ENCODE measurements at places on chromosomes 3 and 15. TPM values are rescaled to one million over a fixed set of nuclear protein-coding genes. Genes with fewer than 3 reads are reported as not detected.

- DNase-seq: no peak
Observed at GRCh38 chr3:102450976-102451375, 16.2 kb downstream of the ZPLD1 start.

DNA sequence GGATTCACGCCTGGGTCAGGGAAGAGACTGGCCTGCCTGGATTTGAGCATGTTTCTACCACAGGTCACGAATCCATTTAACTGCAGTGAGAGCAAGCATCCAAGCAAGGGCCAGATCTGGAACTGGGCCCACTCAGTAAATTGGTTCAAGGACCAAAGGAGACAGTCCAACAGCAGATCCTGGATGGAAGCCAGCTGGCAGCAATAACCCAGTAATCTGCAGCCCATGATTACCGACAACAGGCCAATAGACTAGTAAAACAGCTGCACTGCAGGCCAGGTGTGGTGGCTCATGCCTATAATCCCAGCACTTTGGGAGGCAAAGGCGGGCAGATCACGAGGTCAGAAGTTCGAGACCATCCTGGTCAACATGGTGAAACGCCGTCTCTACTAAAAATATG lies 11.8 kb downstream of the SAMD7 start:
- no peak for DNase-seq

- DNase-seq: no peak
Observed at GRCh38 chr3:41188306-41188705, 11.0 kb upstream of the CTNNB1 start.

GRCh38 chr3:60841355-60841754 lies 409.9 kb downstream of the FHIT start:
- no peak for DNase-seq

GRCh38 chr15:57872281-57873030 lies 165.9 kb downstream of the POLR2M start:
- no peak for DNase-seq

DNA sequence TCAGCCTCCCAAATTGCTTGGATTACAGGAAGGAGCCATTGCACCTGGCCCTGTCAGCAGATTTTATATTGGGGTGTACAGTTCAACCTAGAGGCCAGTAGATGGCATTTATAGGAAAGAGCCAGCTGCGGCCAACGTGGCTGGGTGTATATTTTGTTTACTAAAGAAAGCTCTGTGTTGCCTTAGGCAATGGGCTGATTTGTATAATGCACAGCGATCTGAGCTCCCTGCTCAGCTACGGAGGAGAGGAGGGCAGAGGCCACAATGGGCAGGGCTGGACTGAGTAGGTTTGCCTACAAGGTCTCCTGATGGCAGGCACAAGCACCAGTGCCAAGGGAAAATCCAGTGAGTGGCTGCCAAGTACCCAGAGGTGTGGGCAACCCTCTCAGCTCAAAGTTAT lies 282.4 kb downstream of the ARPP21 start:
- no peak for DNase-seq

DNA sequence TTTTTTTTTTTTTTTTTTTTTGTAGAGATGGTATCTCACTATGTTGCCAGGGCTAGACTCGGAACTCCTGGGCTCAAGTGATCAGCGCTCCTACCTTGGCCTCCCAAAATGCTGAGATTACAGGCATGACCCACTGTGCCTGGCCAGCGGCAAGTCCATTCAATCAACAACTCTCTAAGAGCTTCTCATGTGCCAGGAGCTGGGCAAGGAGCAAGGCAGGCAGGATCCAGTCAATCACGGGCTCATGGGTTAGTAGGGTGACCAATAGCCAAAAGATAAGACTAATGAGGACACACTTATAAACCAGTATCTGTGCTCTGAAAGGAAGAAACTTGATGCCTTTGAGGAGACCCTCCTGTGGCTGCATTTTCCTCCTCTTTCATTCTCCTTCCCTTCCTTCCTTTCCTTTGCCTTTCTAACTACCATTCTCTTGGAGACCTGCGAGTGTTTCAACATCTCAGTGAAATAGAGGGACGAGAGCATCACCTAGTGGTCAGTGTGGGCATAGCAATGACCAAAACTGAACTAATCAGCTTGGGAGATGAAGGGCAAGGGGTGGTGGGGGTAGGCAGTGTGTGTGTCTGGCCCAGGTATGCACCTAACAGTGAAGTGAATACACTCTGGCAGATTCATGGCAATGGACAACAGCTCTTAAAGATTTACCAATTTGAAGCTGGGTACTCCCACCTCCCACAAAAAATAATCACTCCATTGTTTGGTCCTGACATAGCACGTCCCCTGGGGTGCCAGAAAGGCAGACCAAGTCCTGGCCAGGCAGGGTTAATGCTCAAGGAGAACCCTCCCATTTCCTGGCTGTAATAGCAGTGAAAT lies 6.3 kb downstream of the RPP25 start:
- peak; percentile 54 for DNase-seq

DNA sequence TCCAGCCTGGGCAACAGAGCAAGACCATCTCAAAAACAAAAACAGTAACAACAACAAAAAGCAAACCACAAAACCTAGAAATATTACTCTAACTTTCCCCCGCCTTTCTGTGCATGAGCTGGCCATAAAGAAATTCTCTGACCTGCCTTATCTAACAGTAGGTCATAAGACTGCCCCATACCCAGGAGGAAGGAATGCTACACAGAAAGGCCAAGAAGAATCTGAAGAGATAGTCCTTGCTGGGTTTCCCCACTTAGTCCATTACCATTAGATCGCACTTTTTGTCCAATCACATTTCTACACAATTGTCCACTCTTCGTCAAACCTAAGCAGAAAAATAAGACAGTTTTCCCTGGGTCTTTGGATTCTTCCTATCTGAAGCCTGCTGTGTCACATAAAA lies 23.5 kb downstream of the CIAO2A start:
- DNase-seq: no peak

DNA sequence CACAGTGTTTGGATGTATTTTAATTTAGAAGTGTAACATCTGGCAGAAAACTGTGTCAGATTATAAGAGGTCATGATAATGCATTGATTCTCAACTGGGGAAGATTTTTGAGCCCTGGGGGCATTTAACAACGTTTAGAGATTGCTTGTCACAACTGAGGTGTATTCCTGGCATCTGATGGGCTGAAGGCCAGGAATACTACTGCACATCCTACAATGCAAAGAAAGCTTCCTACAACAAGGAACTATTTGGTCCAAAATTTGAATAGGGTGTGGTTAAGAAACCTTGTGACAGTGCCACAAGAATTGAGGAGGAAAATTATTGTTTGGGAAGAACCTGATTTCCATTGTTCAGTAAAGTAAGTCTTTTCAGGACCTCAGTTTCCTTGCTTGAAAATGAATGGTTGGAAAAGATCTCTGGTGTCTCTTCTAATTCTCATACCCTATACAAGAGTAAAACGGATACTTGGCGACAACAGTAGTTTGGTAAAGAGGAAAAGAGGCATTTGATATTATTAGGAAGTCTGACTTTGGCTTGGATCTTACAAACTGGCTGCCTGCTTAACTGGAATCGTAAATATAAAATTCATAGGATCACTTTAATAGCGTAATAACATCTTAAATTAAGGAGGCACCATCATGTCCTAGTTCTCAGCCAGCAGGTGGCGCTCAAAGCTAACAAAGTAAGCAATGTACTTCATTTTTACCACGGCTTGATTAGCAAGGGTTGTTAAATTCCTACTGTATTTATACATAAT lies 4.3 kb downstream of the DAZL start:
- peak; percentile 54 for DNase-seq

The CCR1 gene
- 0.73 TPM for total RNA-seq

The AHSG gene
- total RNA-seq: not detected

The IL16 gene
- total RNA-seq: 206 TPM

The COL7A1 gene
- total RNA-seq: 0.98 TPM

The PAQR5 gene
- not detected for total RNA-seq
